ENCODE measurements at places on chromosomes 12 and 14.

DNA sequence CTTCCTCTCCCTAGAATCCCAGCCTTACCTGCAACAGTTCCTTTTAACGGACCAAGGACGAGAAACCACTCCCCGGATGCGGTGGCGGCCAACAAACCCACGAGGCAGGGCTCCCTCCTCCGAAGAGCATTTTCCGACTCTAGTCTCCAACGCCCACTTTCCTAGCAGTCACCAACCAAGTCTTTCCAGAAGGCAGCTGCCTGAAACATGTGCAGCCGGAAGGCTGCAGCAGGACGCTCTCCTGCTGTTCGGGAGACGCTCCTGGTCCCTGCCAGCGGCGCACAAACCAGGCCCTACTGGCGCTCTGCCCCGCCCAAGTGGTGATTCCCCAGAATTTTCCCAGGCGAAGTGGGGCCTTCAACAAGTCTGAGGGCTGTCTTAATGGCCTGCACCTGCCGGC is 21.1 kb upstream of the ADAM20 start:
- no peak for DNase-seq

DNA sequence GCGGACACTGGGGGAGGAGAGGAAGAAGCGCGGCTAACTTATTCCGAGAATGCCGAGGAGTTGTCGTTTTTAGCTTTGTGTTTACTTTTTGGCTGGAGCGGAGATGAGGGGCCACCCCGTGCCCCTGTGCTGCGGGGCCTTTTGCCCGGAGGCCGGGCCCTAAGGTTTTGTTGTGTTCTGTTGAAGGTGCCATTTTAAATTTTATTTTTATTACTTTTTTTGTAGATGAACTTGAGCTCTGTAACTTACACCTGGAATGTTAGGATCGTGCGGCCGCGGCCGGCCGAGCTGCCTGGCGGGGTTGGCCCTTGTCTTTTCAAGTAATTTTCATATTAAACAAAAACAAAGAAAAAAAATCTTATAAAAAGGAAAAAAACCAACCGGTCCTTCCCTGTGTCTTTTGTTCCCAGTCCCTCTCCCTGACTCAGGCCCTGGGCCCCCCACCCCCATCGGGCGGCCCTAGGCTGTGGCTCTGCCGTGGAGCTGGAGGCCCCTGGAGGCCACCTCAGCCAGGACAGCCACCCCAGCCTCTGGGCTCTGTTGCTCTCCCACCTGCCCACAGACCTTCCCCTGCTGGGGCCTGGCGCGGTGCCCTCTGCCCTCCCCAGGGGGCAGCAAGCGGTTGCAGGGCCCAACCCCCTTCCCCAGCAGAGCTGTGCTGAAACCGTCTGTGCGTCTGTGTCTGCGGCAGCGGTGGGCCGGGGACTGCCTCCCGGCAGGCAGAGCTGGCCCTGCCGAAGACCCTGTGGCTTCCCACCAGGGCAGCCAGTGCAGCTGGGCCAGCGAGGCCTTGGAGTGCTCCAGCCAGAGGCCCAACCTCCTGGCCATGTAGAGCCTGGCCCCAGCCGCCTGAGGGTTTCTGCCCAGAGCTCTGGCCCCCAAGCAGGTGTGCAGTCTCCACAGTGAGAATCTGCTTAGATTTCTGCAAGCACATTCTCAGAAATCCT is 4.0 kb upstream of the CRIP2 start:
- DNase-seq = peak; percentile 87

GRCh38 chr14:58647777-58648176 is 10.0 kb downstream of the DACT1 start:
- no peak for DNase-seq

- no peak for DNase-seq
These were observed 25.4 kb downstream of the CGRRF1 start for GRCh38 chr14:54535126-54535525.

DNA sequence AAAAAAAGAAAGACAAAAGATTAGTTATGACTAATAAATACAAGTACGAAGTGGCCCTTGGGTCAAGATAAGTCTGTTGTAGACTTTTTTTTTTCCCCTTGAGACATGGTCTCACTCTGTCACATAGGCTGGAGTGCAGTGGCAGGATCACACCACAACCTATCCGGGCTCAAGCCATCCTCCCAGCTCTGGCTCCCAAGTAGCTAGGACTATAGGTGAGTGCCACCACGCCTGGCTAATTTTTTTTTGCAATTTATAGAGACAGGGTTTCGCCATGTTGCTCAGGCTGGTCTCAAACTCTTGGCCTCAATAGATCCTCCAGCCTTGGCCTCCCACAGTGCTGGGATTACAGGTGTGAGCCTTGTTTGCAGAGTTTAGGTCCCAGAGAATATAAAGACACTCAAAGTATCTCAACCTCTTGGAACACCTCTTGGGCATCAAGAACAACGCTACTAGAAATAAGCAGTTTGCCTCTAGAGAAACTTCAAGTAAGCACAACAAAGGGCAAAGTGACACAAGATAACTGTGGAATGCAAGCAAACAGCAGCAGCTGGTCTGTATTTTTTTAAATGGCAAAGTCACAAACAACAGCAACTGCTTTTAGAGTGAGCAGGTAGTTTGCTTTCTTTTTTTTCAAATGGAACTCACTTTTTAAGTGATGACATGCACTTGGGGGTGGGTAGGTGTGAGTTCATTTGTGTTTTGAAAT is 3.9 kb upstream of the MDM2 start:
- no peak for DNase-seq

DNA sequence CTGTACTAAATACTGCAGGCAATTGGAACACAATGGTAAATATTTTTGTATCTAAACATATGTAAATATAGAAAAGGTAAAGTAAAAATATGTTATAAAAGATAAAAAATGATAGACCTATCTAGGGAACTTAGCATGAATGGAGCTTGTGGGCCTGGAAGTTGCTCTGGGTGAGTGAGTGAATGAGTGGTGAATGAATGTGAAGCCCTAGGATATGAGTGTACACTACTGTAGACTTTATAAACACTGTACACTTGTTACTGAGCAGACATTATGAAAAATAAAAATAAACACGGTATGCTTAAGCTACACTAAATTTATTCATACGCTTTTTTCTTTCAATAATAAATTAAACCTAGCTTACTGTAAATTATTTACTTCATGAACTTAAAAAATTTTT is 7.8 kb downstream of the FNTB start:
- no peak for DNase-seq

GRCh38 chr12:85029456-85029855 is 6.6 kb downstream of the TSPAN19 start:
- peak; percentile 36 for DNase-seq

GRCh38 chr12:113351089-113351488 is 7.3 kb upstream of the PLBD2 start:
- no peak for DNase-seq

- no peak for DNase-seq
These were observed 27.5 kb upstream of the DENND5B start for GRCh38 chr12:31618228-31619025.

DNA sequence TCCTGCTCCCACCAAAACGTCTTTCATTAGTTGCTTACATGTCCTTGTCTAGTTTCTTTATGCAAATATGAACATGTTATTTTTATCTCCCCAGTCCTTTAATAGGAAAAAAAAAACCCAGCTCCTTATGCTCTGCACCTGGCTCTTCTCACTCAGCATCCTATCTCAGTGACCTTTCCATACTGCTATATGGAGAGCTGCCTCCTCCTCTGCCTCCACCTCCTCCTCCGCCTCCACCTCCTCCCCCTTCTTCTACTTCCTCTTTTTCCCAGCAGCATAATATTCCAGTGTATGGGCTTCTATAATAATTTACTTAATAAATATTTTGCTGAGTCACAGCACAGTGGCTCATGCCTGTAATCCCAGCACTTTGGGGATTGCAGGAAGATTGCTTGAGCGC is 31.5 kb downstream of the ABCB9 start:
- DNase-seq = no peak

- no peak for DNase-seq
These were observed 47.2 kb downstream of the FOXG1 start for GRCh38 chr14:28813810-28814209.

GRCh38 chr12:66683073-66683472 is 4.2 kb upstream of the GRIP1 start:
- DNase-seq = no peak

DNA sequence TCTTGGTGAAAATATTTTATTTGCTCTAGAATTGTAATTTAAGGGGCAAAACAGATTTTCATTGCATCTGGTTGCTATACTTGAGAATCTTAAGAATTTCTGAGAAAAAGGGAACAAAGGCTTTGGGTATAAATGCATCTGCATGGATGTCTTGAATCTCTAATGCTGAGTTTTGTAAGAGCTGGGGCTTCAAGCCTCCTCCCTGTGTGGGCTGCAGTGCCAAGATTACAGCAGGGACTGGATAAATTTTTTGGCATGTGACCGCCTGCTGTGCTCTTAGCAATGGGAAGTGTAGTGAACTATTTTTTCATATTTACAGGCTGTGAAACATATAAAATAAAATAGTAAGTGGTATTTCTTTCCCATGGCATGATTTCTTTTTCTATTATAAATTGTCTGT is 70.0 kb downstream of the SLC38A6 start:
- DNase-seq = no peak

- DNase-seq = no peak
These were observed 22.7 kb downstream of the CGRRF1 start for GRCh38 chr14:54532111-54533012.

DNA sequence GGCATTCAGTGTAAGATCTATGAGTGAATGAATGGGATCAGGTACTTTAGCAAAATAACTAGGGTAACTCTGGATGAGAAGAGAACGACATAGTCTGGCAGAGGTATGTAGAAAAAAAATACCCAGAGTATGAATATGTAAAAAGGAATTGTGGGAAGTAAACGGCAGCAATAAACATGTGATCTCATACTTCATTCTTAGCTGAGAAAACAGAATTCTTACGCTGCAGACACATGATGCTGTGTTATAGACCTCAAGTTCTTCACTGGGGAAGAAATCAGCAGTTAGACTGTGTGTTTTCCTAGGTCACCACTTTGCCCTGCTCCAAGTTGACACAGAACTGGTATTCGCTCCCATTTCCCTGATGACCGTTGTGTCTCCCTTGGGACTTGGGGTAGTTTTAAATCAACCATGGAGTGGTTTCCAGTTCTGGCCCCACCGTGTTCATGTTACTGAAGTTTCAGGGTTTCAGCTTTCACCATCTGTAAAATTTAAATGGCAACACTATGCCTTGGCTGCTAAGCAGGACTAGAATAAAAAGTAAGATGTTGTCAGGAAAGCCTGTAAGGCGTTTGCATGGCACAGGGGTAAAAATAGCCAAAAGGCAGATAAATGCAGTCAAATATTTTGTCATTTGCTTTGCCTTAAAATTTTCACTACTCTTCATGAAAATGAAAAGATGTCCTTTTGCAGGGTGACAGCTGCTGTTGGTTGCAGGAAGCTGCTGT is 223.7 kb downstream of the PELI2 start:
- no peak for DNase-seq

GRCh38 chr12:52814710-52815155 is 817 bp upstream of the KRT4 start:
- no peak for DNase-seq

DNA sequence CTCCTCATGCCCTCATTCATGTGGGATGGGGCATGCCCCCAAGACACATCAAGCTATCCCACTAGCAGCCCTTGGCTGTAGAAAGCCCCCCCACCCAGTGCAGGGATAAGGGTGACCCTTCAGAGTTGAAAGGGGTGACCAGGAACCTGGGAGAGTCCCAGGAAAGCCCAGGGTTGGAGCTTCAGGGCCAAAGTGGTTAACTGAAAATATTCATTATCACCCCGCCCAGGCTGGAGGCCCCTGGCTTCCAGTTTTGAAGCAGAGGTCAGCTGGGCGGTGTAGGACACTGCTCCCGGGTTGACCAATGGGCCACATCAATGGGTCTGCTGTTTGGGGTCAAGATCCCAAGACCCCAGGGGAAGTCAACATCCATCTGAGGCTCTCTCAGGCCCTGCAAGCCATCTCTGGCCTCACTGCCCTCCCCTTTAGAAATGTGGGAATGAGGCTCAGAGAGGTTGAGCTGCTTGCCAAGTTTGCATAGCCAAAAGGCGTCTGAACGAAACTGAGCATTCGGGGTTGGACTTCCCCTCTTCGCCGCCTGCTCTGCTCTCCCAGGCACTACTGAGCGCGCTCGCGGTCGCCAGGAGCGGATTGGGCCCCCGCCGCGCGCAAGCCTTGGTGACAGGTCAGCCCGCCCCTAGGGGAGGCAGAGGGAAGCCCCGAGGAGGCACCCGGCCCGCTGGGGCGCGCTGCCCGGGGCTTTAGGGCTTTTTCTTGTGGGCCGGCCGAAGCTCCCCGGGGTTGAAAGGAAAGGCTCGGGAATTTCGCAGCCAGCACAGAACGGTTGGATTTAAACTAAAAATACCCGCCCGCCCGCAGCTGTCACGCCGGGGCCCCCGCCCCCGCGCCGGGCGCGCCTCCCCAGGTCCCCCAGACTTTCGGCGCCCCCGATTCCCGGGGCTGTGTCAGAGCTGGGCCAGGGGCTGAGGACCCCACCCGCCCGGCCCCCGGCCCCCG is 576 bp downstream of the SYNE3 start:
- DNase-seq = peak; percentile 57

- DNase-seq = no peak
These were observed 90.8 kb downstream of the LGMN start for GRCh38 chr14:92657457-92658142.

- no peak for DNase-seq
These were observed 14.0 kb upstream of the MAP1LC3B2 start for GRCh38 chr12:116545144-116545543.

GRCh38 chr14:64612021-64612380 is 62.2 kb downstream of the PPP1R36 start:
- DNase-seq = no peak

DNA sequence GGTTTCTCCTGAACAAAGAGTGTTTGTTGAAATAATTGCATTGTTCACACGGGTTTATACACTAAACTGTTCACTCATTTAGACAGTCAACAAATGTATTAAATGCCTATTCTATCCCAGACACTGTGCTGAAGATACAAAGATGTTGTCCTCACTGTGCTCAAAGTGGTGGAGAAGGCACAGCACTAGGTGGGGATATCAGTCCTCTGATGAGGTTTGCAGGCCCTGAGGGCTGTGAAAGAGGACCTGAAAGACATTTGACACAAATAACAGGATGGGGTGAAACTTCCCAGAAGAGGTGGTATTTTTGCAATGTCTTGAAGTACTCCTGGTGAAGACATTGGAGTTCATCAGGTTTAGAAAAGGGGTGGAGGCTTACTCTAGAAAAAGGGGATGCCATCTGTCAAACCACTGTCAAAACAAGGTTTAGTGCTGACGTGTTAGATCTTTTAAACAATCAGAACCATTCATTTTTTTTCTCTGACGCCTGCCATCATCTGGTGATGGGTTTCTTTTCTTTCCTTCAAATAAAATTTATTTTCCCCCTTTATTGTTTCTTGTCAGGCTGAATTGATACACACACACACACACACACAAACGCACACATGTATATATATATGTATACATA is 69.5 kb downstream of the ACSS3 start:
- peak; percentile 63 for DNase-seq

GRCh38 chr12:32390572-32391219 is 8.7 kb upstream of the FGD4 start:
- peak; percentile 27 for DNase-seq

All from NCI-H345 (cell line).